T follicular helper cell (primary cell): ENCODE measurements at places on chromosomes 4 and X.
A peak's percentile ranks its signal among the peaks of the same experiment; 100 is the strongest.

GRCh38 chr4:186587416-186588018 is 32.1 kb upstream of the MTNR1A start:
- DNase-seq: peak; percentile 20

DNA sequence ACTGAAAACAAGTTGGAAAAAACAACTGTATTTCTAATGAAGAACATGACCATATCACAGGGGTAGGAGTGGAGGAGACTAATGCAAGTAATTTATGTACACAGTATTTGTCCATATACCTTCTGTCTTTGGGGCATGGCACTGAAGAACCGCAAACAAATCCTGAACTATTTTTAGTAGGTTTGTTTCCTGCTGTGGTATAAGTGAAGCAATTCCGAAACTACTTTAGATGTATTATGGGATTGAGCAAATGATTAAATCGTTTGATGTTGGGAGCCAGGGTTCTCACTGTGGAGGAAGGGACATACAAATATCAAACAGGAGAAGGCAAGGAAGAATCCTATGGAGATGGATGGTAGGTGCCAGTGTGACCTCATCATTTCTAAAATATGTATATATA is 18.9 kb upstream of the SH3KBP1 start:
- DNase-seq: no peak

GRCh38 chr4:103996064-103996463 is 276.3 kb upstream of the TACR3 start:
- DNase-seq: no peak

DNA sequence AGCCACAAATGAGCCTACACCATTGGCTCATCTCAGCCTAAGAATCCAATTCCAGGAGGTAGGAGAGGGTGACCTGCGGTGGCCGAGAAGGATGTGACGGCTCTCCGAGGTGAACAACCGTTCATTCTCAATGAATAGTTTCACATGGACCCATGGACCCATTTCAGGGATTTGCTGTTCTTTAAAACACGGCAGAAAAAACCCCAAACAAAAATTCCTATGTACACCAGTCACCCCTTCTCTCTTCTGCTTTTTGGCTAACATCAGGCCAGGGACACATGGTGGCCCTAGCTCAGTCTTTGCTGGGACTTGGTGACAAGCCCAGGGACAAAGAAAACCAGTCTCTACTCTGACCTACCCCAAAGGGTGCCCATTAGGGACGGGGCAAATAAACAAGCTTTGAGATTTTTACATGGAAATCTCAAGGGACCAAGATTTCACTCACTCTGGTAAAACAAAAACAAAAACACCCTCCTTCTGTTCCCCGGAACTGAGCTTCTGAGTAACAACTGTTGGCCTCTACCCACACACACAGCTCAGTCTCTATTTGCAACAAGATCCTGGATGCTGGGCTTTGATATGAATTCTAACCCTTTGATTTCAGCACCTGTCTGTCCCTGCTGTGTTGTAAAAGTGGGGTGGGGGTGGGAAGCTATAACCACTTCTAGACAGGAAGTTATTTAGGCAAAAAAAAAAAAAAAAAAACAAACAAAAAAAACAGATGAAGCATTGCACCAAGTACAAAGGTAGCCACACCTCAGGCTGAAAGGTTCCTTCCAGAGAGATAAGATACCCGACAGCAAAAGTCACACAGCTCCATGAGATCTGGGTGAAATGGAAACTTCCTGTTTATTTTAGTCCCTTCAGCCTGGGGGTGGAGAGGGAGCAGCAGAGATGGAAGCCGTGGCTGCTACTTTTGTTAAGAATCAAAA is 49.0 kb downstream of the DDX3X start:
- peak; percentile 5 for DNase-seq

DNA sequence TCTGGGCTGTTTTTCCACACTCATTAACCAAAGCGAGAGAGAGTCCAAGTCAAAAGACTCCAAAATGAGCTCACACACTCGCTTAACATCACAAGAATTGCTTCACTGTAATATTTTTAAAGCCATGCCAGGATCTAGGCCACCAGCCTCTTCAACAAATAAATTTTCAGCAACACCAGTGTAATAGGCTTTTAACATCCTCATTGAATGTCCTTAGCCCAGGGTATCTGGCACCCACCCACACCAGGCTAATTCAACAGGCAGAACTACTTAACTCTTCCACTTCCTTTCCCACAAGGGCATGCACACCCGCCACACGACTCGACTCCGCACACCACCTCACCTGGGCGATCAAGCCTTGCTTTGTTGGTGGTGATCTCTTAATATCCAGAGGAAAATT is 34.2 kb downstream of the FAT1 start:
- DNase-seq: no peak

- DNase-seq: no peak
Measured at GRCh38 chr4:27078934-27079455, 218.4 kb downstream of the STIM2 start.

GRCh38 chr4:163806653-163807052 is 312.2 kb downstream of the TMA16 start:
- DNase-seq: no peak

DNA sequence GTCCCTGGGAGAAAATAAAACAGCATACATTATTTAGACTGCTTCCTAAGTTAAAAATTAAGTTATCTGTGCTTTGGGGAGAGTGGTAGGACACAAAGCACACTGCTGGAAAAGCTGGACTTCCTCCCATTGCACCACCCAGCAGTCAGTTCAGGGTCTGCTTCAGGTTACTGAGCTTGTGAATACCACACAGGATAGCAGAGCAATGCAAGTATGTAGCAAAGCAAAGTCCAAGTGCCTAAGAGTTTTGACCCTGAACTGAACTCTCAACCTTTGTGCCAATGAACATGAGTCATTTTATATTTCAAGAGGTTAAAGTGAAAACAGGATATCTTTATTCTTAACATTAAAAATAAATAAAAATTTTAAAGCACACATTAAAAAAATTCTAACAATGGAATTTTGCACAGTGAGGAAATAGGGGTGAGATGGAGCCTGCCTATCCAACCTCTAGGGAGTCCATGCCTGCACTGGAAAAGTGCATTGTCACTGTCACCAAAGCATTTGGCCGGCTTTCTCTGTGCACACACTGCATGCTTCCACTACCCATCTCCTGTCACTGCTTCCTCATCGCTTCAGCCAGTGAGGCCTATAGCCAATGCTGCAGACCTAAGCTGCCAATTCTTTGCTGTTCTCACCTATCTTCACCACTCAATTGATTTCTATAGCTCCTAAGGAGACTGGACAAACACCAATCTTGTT is 50.9 kb downstream of the ABCG2 start:
- DNase-seq: no peak

- DNase-seq: no peak
Measured at GRCh38 chr4:185909972-185910371, 98.0 kb upstream of the SORBS2 start.

DNA sequence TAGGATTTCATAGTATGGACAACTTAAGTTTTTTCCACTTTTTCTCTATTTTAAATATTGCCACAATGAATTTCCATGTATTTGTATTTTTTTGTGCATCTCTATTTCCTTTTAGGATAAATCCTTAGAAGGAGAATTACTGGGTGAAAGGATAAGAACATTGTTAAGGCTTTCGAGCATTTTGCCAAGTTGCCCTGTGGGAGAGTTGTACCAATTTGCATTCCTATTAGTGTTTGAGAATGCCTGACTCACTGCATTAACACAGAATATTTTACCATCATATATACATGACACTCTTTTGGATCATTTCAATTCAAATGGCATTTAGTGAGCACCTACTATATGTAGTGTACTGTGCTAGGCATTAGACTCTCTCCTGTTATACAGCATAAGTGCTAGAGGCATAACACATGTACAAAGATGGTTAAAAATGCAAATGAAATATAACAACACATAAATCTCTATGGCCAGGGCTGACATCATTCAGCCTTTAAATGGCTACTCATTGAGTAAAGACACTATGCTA is 57.0 kb downstream of the PLAC1 start:
- no peak for DNase-seq

- DNase-seq: no peak
Measured at GRCh38 chrX:19535476-19535875, 20.2 kb upstream of the MAP3K15 start.

DNA sequence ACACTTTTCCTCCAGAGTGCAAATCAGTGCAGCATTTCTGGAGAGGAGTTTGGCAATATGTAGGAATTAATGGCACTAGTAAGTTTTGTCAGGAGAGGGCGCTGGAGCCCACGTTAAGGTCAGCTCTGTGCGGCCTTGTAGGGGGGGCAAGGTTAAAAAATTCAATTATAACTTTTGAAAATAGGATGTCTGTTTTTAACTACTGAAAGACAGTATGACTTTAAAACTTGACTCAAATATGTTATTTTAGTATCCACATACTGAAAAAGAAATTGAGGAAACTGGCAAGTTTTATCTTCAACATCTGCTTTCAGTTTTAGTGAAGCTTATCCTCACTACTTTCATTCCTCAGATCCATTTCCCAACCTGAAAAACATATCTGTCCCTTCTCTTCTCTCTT is 30.9 kb upstream of the HSD17B13 start:
- peak; percentile 11 for DNase-seq

GRCh38 chr4:158912806-158913205 is 144.0 kb downstream of the FNIP2 start:
- DNase-seq: no peak

GRCh38 chrX:103513476-103514108 is 5.7 kb downstream of the RAB40A start:
- DNase-seq: no peak
